ENCODE measurements at places on chromosomes 12 and 14.

DNA sequence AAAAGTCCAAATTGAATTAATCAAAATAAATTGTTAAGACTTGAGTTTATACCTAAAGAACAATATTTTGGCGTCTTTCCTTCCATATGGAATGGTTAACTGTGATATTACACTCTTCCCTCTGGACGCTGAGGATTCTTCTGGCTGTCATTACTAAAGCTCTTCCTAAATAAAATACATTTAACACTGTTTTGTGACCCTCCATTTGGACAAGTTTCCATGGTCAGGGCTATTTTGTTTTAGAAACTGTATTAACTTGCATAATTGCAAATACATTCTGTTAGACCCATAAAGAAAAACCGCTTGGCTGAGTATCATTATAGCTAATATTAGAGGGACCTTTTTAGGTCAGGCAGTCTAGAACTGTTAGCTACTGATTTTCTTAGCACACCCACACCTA lies 87.4 kb downstream of the NAV3 start:
- no peak for DNase-seq

- DNase-seq = no peak
These were observed 34.3 kb upstream of the SLC38A1 start for GRCh38 chr12:46303039-46303666.

DNA sequence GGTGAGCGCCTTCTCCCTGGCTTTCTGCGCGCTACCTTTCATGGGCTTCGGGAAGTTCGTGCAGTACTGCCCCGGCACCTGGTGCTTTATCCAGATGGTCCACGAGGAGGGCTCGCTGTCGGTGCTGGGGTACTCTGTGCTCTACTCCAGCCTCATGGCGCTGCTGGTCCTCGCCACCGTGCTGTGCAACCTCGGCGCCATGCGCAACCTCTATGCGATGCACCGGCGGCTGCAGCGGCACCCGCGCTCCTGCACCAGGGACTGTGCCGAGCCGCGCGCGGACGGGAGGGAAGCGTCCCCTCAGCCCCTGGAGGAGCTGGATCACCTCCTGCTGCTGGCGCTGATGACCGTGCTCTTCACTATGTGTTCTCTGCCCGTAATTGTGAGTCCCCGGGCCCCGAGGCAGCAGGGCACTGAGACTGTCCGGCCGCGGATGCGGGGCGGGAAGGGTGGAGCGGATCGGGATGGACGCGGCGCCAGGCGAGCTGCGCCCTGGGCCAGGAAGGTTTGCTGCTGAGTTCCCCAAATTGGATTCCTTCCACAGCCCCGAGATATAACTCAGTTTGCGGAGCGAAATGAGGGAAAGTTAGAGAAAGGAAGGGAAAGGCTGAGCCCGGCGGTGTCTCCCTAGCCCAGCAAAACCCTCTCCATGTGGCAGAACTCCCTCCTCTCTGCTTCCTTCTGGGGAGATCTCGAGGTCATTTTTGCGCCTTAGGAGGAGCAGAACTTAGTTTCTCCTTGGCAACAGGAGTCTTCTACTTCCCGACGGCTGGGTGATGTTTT lies 972 bp downstream of the PTGDR start:
- no peak for DNase-seq

DNA sequence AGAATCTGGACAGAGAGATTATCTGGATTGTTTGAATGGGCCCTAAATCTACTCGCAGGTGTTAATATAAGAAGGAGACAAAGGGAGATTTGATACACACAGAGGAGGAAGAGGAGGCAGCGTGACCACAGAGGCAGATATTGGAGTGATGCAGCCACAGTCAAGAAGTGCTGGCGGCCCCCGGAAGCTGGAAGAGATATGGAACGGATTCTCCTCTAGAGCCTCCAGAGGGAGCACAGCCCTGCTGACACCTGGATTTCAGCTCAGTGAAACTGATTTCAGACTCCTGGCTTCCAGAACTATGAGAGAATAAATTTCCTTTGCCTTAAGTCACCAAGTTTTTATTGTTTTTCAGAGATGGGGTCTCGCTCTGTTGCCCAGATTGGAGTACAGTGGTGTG lies 9.2 kb upstream of the TC2N start:
- no peak for DNase-seq
